ENCODE measurements at places on chromosomes 11 and 22.
A peak's percentile ranks its signal among the peaks of the same experiment; 100 is the strongest.

DNA sequence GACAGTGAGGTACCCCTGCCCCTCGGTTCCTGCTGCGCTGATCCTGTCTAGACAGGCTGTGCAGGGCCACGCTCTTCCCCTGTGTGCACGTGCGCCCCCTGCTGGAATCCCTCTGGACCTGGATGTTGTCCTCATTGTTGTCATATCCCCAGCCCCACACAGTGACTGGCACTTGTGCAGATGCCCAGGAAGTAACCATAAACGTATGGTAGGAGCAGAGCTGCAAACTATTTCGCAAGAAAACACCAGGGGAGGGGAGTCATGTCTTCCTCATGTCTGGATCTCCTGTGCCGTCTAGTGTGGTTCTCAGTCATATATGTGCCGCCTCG, 114.7 kb downstream of the CRYBB2 start:
- no peak for DNase-seq

- no peak for DNase-seq
Observed at GRCh38 chr11:115077740-115078139, 399.4 kb downstream of the NXPE2 start.

DNA sequence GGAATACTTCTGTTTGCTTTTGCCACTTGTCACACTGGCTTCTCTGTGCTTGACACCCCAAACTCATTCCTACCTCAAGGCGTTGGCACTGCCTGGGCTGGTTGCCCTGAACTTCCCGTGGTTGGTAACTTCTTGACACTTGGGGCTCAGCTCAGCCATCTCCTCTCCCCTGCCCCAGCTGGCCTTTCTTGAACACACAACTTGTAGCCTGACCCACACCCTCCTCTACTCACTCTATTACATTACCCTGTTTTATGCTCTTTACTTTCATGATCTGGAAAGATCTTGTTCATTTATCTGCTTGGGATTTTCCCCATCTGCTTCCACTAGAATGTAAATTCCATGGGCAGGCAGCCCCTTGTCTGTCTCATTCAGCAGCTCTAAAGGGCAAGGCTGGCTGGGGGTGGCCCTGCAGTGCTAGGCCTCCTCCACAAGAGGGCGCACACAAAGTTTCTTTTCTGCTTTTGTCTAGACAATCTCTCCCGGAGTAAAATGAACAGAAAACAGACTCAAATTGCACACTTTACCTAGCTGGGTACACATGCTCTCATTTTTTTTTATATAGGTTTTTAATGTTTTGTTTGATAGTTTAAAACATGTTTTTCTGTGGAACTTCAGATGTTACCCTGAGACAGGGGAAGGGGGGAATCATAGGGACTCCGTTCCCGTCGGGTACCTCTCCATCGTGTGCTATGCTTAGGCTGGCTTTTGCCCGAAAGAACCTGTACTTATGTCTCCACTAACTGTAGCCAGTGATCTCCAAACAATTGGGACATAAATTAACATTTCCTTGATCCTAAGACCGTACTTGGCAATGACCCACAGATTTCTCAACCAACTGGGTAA, 16.4 kb upstream of the MRGPRX2 start:
- DNase-seq: peak; percentile 28

- DNase-seq: no peak
Observed at GRCh38 chr11:57342702-57343101, 4.5 kb downstream of the P2RX3 start.

All from GM12892 (cell line).